ENCODE measurements at places on chromosomes 2 and 18.

DNA sequence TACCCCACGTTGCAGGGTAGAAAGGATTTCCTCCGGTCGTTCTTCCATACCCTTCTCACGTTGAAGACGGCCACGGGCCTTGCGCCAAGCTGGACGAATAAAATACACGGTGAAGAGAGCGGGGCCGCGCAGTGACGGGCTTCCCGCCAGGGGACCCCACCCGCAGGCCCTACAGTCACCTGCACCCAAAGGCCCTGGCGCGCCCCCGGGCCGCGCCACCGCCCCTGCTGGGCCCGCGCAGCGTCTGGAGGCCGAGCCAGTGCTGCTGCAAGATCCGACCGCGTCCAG is 199 bp downstream of the FBXO15 start:
- no peak for DNase-seq

GRCh38 chr2:78779761-78780160 is 245.7 kb upstream of the REG3G start:
- DNase-seq: no peak

DNA sequence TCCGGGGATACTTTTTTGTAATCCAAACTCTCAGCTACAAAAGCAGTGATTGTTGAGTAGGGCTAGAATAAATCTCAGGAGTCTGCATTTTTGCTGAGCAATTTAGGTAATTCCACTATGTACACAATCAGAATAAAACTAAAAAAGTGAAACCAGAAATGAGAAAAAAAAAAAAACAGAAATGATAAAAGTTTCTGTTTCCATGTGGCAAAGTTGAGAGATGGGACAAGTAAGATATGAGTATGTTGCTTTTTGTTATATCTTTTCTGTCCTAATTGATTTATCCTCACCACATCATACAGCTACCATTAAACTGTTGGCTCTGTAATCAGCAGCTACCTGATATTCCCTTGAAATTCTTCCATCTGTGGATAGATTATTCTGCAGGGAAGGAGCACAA is 92.7 kb downstream of the VWC2L start:
- DNase-seq: no peak

DNA sequence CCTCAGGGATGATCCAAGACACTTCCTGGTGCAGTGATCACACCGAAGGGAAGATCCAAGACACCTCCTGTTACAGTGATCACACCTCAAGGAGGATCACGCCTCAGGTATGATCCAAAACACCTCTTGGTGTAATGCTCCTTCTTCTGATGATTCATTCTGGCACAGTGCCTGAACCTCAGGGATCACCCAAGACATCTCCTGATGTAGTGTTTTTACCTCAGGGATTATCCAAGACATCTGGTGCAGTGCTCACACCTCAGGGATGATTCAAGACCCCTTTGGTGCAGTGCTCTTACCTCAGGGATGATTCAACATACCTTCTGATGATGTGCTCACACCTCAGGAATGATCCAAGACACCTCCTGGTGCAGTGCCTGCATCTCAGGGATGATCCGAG is 124.4 kb downstream of the ASB1 start:
- DNase-seq: no peak

GRCh38 chr2:29705616-29706015 is 215.8 kb downstream of the ALK start:
- DNase-seq: no peak

DNA sequence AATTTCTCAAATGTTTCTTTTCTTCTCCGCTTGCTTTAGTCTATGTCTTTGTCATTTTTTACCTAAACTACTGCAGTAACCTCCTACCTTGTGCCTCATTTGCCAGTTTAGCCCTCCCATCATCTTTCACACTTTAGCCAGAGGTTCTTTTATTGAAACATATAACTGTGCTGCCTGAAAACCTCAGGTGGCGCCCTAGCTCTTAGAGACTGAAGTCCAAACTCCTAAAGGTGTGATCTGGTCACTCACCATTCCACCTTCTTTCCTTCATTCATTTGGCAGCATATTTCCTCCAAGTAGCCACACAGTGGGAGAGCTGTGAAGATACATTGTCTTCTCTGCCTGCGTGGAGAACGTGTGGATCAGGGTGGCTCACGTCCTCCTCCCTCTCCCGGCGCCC is 98.2 kb upstream of the MAPRE2 start:
- DNase-seq: no peak
